ENCODE measurements at places on chromosomes 12 and 14. TPM values are rescaled to one million over a fixed set of nuclear protein-coding genes. Genes with fewer than 3 reads are reported as not detected.

Gene SPX
- total RNA-seq, result 1.1 TPM

DNA sequence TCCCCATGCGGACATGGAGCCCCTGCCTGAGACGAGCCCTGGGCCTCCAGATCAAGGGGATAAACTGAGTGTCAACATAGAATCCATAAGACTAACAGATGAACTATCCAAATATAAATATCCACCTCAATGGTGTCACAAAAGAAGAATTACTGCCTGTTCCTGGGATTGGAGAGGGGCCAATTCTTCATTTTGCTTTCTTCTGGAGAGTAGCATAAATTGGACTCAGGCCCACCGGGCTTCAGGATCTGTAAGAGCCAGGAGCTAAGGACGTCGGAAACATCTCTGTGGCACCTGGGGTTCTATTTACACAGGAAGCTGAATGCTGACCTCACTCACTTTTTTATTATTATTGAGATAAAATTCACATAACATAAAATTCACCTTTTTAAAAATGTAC lies 408.2 kb upstream of the CCDC196 start:
- H3K27ac ChIP-seq, result no peak overlapping the region
- no peaks in the 10 kb centered on the region for H3K36me3 ChIP-seq
- H3K4me3 ChIP-seq, result no peak overlapping the region

Gene ANKS1B
- 0.76 TPM for total RNA-seq

- H3K27ac ChIP-seq, result no peak overlapping the region
- H3K4me3 ChIP-seq, result no peak overlapping the region
- no peaks in the 10 kb centered on the region for H3K4me1 ChIP-seq
- DNase-seq, result no peak
- H3K36me3 ChIP-seq, result no peaks in the 10 kb centered on the region
- H3K27me3 ChIP-seq, result peaks cover 50% of the 10 kb centered on the region
Observed at GRCh38 chr14:93792391-93792790, 4.1 kb upstream of the PRIMA1 start.

DNA sequence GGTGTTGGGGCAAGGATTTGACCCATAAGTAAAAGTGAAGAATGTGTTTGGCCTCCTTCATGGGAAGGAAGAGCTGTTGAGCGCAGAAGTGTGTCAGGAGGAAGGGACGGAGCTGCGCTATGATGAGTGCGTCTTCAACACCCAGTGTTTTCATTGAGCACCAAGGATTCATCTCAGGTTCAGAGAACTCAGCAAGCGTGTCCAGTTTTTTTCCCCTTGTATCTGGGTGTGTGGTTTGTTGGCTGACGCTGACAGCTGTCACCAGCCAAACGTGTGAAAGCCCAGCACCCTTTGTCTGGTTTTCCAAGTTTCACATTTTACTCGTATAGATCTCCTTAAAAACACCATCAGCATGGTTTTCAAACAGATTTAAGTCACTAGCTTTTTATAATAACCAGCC lies 12.3 kb downstream of the EP400 start:
- no peak overlapping the region for H3K4me3 ChIP-seq
- peaks cover 30% of the 10 kb centered on the region for H3K36me3 ChIP-seq

DNA sequence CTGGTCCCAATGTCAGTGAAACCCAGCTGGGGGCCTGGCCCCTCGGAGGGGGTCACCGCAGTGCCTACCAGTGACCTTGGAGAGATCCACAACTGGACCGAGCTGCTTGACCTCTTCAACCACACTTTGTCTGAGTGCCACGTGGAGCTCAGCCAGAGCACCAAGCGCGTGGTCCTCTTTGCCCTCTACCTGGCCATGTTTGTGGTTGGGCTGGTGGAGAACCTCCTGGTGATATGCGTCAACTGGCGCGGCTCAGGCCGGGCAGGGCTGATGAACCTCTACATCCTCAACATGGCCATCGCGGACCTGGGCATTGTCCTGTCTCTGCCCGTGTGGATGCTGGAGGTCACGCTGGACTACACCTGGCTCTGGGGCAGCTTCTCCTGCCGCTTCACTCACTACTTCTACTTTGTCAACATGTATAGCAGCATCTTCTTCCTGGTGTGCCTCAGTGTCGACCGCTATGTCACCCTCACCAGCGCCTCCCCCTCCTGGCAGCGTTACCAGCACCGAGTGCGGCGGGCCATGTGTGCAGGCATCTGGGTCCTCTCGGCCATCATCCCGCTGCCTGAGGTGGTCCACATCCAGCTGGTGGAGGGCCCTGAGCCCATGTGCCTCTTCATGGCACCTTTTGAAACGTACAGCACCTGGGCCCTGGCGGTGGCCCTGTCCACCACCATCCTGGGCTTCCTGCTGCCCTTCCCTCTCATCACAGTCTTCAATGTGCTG lies 11.0 kb downstream of the ZBTB39 start:
- H3K27me3 ChIP-seq, result no peaks in the 10 kb centered on the region
- DNase-seq, result no peak
- peaks cover 25% of the 10 kb centered on the region for H3K36me3 ChIP-seq
- no peak overlapping the region for H3K4me3 ChIP-seq
- no peak overlapping the region for H3K27ac ChIP-seq

DNA sequence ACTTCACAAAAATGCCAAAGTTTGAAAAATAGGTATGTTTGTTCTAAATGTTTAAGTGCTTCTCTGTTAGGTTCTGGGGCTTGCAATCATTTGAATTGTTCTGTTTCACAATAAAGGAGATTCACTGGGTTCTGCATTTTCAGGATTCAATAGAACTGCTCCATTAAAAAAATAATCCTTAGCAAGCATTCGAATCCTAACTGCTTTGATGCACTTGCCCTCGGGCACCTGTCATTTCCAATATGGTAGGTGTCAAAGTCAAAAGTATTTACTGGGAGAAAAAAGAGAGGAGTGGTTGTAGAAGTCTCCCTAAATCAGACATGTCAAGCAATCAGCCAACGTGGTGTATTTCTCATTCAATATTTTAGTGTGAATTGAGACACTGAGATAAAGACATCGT lies 5.5 kb downstream of the APOLD1 start:
- H3K36me3 ChIP-seq, result peaks cover 2% of the 10 kb centered on the region
- H3K27me3 ChIP-seq, result no peaks in the 10 kb centered on the region
- H3K4me3 ChIP-seq, result no peak overlapping the region
- no peak overlapping the region for H3K27ac ChIP-seq
- peaks cover 21% of the 10 kb centered on the region for H3K4me1 ChIP-seq
- no peak for DNase-seq

Gene MYF5
- total RNA-seq, result not detected

Gene MBIP
- total RNA-seq, result 29.3 TPM

DNA sequence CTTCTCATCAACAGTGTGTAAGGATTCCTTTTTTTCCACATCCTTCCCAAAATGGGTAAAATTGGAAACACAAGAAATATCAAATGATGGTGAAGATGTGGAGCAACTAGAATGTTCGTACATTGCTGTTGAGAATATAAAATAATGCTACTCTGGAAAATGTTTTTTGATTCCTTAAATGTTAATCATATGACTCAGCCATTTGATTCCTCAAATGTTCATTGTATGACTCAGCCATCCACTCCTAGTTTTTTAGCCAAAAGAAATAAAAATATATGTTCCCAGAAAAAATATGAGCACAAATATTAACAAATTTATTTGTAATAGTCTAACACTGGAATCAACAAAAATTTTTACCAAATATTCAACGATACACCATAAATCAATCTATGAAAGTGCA lies 1108.6 kb downstream of the LRFN5 start:
- H3K36me3 ChIP-seq, result no peaks in the 10 kb centered on the region
- no peak for DNase-seq
- no peak overlapping the region for H3K4me3 ChIP-seq
- no peak overlapping the region for H3K27ac ChIP-seq

GRCh38 chr14:103281496-103282231 lies 52.4 kb upstream of the EIF5 start:
- H3K27ac ChIP-seq, result no peak overlapping the region
- no peaks in the 10 kb centered on the region for H3K4me1 ChIP-seq
- H3K36me3 ChIP-seq, result no peaks in the 10 kb centered on the region

DNA sequence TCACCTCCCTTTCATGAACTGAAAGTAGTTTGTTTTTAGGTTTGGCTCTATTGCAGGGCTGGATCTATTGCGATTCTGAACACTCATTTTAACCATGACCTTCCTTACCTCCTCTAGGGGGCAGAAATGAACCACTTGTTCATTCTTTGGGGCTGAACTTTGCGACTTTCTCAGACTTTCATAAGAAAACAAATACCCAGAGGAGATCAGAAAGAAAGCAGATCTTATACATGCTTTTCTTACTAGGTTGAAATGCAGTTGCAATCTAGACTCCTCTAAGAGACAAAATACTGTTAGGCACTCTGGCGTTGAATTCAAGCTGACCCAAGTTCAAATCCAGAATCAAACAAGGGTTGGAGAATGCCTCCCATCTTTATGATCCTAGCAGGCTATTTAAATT lies 32.6 kb upstream of the PLEKHG3 start:
- H3K36me3 ChIP-seq, result peaks cover 7% of the 10 kb centered on the region
- peaks cover 29% of the 10 kb centered on the region for H3K4me1 ChIP-seq
- H3K27me3 ChIP-seq, result peaks cover 4% of the 10 kb centered on the region
- H3K27ac ChIP-seq, result no peak overlapping the region

GRCh38 chr14:100835548-100836310 lies 9.8 kb downstream of the MEG3 start:
- H3K27me3 ChIP-seq, result no peaks in the 10 kb centered on the region
- H3K36me3 ChIP-seq, result no peaks in the 10 kb centered on the region
- H3K4me3 ChIP-seq, result no peak overlapping the region
- no peak overlapping the region for H3K27ac ChIP-seq
- DNase-seq, result no peak

DNA sequence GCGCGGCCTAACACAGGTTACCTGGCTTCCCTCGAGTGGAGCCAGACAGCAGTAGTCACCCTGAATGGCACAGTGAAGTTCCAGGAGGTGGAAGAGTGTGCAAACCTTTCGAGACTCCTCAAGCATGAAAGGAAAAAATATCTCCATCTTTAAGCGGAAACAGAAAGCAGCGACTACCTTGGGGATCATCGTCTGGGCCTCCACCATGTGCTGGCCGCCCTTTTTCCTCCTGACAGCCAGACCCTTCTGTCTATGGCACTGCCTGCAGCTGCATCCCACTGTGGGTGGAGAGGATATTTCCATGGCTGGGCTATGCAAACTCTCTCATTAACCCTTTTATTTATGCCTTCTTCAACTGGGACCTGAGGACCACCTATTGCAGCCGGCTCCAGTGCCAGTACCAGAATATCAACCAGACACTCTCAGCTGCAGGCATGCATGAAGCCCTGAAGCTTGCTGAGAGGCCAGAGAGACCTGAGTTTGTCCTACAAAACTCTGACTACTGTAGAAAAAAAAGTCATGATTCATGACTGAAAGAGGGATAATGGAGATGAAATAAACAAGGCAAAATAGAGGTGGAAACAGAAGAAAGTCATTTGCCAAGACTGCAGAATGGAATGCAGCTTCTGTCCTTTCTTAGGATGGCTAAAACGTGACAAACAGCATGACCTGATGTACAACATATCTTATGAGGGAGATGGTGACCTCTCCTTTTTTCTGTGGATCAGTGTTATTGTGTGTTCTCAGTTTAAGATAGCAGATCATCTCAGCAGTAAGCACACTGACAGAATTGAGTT lies 2.4 kb upstream of the HEBP1 start:
- H3K27ac ChIP-seq, result no peak overlapping the region
- peak overlapping the region; percentile 79 for H3K4me3 ChIP-seq
- H3K27me3 ChIP-seq, result peaks cover 32% of the 10 kb centered on the region
- H3K36me3 ChIP-seq, result peaks cover 2% of the 10 kb centered on the region
- DNase-seq, result no peak
- peaks cover 18% of the 10 kb centered on the region for H3K4me1 ChIP-seq

DNA sequence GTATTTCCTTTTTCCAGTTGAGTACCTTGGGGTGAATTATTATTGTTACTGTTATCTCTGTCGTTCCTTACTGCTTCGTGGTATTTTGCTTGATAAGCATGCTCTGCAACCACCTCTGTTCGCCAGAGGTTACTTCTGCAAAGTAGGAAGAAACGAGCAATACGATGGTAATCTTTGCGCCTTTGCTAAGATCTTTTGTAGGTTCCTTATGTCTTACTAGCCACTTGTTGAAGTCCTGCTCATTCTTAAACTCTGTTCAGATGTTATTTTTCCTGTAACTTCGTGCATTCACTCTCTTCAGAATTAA lies 729 bp upstream of the M6PR start:
- DNase-seq, result no peak
- peaks cover 59% of the 10 kb centered on the region for H3K4me1 ChIP-seq

Gene ATP2A2
- total RNA-seq, result 213 TPM

DNA sequence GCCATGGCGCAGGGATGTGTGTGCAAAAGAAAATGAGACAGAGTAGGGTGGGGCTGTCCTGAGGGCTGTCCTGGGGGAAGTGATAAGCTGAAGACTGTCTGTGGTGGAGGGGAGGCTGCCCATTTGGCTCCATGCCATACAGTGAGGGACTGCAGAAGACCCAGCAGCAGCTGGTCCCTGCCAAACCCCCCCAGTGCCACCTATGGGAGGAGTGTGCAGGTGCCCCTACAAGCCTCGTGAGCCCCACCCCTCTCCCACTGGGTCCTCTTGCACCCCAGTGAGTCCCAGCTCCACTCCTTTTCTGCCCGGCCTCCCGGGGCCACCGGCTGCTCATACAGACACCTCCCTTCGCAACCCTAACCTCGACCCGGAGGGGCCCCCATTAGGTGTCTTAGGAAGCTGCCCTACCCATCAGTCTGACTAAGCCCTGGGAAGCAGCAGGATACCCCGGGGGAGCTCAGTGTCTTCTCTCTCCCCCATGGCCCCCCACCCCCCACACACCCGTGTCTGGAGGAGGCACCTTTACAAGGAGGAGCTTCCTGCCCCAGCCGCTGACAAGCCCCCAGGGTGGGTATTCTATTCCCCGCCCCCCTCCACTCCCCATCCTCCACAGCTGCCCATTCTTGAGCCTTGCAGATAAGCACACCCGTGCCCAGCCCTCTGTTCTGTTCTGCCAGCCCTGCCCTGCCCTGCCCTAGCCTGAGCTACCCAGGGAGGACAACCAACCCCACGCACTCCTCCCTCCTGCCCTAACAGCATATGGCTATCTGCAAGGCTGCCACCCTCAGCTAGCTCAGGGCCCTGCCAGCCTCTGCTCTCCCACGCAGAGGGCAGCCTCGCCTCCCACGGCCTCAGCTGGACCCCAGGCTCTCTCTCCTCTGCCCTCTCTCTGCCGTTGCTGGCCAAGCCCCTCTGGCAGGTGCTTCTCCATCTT lies 41.9 kb downstream of the SLC6A12 start:
- peaks cover 9% of the 10 kb centered on the region for H3K4me1 ChIP-seq
- H3K36me3 ChIP-seq, result no peaks in the 10 kb centered on the region
- H3K4me3 ChIP-seq, result no peak overlapping the region
- DNase-seq, result no peak
- no peak overlapping the region for H3K27ac ChIP-seq

DNA sequence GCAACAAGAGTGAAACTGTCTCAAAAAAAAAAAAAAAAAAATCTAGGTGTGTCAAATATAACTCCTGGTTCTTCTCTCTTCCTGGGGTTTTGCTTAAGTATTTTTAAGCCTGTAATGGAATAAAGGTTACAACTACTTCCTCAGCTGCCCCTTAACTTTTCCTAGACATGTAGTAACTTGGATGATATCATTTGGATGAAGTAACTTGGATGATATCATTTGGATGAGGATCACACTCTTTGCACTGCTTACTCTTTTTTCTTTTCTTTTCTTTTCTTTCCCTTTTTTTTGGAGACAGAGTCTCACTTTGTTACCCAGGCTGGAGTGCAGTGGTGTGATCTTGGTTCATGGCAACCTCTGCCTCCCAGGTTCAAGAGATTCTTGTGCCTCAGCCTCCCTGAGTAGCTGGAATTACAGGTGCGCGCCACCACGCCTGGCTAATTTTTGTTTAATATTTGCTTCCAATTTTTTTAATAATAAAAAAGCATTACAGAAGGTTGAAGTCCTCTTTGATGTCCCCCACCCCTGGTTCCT lies 775 bp upstream of the FAM186A start:
- peaks cover 10% of the 10 kb centered on the region for H3K4me1 ChIP-seq
- no peak overlapping the region for H3K4me3 ChIP-seq
- peaks cover 7% of the 10 kb centered on the region for H3K27me3 ChIP-seq
- DNase-seq, result no peak
- H3K27ac ChIP-seq, result no peak overlapping the region

Measured in activated T-helper 2 cell treated with anti-CD3 and anti-CD28 coated beads, Interferon-gamma antibody, Interleukin-2, Interleukin-4, amounts not matched to agents 10 μg/mL and 5 μg/mL and 100 μg/mL, durations not matched to agents 14 hours and 24 hours and 36 hours (primary cell).